ENCODE measurements at places on chromosomes 7 and 10.

DNA sequence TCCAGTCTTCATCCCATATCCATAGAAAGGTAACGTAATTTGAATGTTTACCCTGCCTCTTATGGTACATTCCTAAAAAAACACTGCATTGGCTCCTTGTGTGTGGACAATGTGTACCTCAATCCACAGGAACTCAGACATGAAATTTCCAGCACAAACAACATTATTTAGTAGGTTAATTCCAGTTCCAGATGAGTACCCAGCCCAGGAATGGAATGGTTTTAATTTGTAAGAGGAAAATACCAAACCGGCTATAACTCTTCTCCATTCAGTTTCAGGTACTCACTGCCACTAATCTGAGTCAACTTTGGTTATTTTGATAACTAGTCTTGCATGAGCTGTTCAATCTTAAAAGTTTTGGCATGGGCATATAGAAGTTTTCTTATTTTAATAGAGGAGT lies 39.0 kb downstream of the TFPI2 start:
- DNase-seq = no peak

DNA sequence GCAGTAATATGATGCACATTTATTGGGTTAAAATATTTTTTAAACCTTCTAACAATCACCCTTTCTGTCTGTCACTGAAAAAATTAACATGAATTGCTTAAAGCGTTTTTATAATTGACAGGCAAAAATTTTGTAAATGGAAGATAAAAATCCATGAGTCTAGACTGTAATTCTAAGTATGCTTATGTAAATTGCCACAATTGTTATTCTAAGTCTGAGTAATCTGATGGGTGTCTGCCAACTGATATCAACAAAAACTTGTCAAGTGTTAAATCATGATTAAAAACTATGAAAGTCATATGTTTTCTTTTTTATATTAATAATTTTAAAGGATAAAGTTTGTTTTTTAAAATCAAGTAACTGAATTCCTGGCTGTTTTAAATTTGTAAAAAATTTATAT lies 208.2 kb downstream of the CDK14 start:
- no peak for DNase-seq

DNA sequence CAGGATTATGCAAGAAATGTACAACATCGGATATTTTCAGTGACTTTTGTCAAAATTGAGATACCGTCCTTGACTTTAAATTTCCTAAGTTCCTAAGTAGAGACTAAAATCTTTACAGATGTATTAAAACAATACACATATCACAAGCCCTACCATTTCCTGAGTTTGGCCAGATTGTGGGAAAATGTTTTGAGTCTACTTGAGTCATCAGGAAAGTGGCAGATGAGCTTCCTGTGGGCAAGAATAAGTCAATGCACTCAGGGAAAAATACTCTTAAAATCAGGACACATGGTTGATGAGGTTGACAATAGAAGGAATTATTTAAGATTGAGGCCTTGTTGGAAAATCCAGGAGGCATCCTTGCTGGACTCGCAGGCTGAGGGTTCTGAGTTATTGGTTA lies 162.5 kb downstream of the SNX10 start:
- no peak for DNase-seq

GRCh38 chr7:22823142-22823497 lies 471 bp upstream of the TOMM7 start:
- DNase-seq = no peak

DNA sequence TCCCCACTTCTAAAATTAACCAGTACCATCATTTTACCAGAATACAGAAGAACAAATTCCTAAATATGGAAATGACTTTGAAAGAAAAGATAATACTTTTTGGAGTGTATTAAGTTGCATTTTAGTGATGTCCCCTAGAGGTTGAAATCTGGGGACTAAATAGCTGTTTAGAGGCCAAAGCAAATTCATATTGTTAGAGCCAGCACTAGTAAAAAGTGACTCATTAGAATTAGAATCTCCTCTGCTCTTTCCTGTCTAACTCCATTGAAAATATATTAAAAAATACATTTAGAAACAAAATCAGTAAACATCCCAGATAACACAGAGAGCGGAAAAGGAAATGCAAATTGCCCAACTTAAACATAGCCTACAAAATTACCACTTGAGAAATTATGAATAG lies 1189.6 kb upstream of the C7orf33 start:
- no peak for DNase-seq

GRCh38 chr7:111788286-111789047 lies 226.2 kb upstream of the IMMP2L start:
- no peak for DNase-seq

- DNase-seq = no peak
These were observed 289.9 kb upstream of the SP8 start for GRCh38 chr7:21076574-21076973.

GRCh38 chr7:111960984-111961383 lies 245.2 kb downstream of the DOCK4 start:
- DNase-seq = no peak

GRCh38 chr7:108211382-108212201 lies 81.4 kb upstream of the LAMB4 start:
- DNase-seq = no peak

GRCh38 chr7:126698446-126698845 lies 554.3 kb downstream of the GRM8 start:
- DNase-seq = no peak

DNA sequence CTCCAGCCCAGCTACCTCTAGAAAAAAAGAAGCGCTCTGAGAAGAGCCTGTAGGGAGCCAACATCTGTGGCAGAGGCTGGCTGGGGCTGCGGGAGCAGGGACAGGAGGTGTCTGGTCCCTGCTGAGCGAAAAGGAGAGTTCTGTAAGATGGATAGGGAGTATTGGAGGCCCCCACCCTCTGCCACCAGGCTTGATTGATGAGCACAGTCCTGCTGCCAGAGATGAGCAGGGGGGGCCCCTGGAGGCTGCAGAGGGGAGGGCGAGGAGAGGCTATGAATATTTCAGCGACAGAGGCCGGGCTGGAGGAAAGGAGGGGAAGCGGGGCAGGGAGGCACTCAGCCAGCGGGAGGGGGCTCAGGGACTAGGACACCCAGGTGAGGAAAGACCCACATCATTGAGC lies 44.5 kb upstream of the HSPB1 start:
- no peak for DNase-seq

GRCh38 chr7:42338916-42339540 lies 102.0 kb upstream of the GLI3 start:
- no peak for DNase-seq

DNA sequence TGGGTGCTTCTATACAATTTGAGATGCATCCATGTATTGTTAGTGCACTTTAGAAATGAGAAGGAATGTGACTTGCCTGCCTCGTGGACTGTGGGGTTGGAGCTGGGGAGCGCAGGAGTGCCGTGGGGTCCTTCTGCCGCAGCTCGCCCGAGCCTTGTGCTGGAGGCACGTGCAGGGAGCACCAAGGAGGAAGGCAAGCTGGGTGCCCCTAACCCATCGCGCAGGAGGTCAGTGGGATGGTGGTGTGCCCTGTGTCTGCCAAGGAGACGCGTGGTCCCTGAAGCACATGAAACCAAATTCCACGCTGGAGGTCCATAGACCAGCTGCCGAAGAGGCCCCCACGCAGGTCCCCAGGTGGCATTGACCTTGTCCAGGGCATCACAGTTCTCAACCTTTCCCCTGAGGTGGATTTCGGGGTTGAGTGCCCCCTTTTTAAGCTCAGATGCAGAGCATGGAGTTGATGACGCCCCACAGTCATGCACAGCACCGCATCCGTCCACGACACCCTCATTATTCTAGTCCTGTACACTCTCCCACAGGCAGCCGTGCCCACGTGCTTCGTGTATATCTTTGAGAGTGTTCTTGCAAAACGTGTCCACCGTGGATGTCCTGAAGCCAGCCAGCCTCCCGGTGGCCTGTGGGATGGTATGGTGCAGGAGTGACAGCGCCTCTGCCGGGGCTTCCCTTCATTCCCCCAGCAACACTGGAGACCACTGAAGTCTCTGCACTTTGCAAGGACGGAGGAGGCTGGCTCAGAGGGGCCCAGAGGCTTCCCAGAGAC lies 35.5 kb downstream of the FKBP6 start:
- DNase-seq = no peak

GRCh38 chr7:6423942-6424701 lies 23.6 kb downstream of the DAGLB start:
- no peak for DNase-seq

- no peak for DNase-seq
These were observed 174.9 kb downstream of the CREB5 start for GRCh38 chr7:28587211-28587610.

DNA sequence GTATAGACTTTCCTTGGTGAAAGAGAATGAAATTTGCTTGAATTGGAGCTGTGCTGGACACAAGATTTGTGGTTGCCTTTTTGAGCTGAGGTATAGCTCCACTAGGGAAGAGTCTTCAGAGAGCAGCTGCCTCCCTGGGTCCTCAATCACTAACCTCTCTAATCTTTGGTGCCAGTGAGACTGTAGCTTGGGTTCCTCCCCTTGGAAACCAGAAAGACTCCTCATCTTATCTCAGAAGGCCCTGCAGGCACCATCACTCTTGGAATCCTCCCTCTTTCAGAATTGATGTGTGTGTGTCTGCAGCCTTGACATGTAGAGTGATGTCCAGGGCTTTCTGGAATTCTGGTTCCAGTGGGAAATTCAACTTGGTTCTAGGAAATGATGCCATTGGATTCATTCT lies 426.5 kb downstream of the RPS24 start:
- DNase-seq = no peak

- DNase-seq = no peak
These were observed 31.2 kb downstream of the P4HA1 start for GRCh38 chr10:73065441-73065840.

DNA sequence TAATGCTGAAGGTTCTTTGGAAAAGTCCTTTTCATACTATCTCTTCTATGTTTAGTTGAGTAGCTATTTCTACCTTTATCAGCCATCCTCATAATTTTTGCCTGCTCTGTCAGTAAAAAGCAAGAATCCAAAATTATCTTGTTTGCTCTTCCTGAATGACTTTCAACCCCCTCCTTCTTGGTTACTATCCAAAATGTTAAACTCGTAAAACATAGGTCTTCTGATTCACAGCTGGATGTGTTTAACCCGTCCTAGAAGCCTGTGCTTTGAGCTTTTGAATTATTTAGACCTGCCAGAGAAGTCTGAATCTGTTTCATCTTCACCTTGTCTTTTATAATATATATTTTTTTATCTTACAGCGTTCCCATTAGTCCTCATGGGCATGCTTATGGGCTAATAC lies 136.4 kb upstream of the MDFIC start:
- DNase-seq = no peak

GRCh38 chr7:133568544-133568943 lies 315.7 kb downstream of the EXOC4 start:
- no peak for DNase-seq

- DNase-seq = no peak
These were observed 82.7 kb downstream of the FAM204A start for GRCh38 chr10:118259288-118259906.

DNA sequence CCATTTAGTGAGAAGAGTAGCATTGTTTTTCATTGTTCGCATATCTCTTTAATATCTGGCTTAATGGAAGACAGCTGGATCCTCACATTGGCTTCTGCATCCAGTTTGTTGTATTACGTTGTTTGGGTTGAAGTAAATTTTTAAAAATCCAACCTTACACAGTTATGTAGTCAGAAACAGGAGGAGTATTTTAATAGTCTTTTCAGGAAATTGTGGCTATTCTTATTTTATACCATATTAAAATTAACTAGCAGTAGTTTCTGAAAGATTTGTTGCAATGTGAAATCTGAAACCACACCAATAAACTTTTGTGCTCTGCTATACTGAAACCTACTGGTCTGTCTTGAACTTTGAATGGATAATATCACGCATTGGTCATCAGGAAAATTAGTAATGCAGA lies 27.9 kb downstream of the MYPN start:
- no peak for DNase-seq

GRCh38 chr7:13069841-13070240 lies 382.4 kb downstream of the ARL4A start:
- DNase-seq = no peak

DNA sequence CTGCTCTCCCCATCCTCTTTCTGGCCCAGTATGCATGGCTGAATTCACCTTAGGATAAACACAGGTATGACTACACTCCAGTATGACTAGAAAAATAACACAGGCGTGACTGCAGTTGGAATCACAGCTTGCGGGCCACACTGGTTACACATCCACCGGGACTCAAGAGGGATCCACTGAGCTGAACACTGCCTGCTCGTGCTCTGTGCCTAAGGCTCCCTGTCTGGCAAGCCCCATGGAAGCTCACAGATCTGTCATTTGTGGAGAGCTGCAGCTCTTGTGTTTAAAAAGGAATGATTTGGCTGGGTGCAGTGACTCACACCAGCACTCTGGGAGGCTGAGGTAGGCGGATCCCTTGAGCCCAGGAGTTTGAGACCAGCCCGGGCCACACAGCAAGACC lies 26.8 kb downstream of the VOPP1 start:
- DNase-seq = no peak

Measured in left forelimb (tissue), 1 donor.